ENCODE measurements at places on chromosomes 7 and 10.
A peak's percentile ranks its signal among the peaks of the same experiment; 100 is the strongest.

DNA sequence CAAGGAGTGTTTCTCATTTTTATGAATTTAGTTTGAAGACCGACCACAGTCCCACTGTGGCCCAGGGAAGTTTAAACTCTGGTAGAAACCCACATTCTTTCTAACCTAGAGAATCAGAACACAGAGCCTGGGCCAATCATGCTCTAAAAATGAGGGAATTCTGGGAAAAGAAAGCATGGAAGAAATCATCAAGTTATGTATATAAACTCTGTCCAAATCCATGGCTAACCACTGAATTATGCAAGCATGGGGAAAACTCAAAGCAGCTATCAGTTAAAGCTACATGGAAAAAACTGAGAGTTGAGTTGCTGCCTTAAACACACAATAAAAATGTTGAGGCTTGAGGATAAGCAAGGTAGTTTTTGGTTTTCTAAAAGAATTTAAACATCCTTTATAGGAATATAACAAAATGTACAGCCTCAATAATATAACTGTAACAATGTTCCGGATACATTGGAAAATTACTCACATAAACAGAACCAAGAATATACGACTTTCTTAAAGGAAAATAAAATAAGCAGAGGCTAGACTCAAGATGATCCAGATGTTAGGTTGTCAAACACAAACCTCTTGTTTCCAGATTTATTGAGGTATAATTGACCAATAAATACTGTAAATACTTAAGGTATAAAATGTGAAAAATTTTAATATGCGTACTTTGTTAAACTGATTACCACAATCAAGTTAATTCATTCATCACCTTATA is 311.2 kb upstream of the GNAI1 start:
- no peak for DNase-seq

GRCh38 chr7:150368884-150369747 is 494 bp downstream of the REPIN1 start:
- peak; percentile 71 for DNase-seq

DNA sequence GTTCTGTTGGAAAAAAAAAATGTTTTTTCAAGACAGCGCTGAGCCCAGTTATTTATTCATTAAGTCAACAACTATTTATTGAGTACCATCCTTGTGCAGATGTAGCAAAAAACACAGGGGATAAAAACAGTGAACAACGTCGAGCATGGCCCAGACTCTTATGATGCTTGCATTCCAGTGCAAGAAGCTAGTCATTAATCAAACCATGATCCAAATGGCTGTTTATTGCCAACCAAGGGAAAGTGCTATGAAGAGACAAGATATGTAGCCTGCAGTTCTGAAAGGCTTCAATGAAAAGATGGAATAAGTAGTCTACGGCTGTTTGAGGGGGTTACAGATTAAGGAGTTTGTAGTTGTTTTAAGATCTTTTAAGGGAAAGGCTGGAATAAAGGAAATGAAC is 262.3 kb downstream of the NEBL start:
- DNase-seq: no peak

DNA sequence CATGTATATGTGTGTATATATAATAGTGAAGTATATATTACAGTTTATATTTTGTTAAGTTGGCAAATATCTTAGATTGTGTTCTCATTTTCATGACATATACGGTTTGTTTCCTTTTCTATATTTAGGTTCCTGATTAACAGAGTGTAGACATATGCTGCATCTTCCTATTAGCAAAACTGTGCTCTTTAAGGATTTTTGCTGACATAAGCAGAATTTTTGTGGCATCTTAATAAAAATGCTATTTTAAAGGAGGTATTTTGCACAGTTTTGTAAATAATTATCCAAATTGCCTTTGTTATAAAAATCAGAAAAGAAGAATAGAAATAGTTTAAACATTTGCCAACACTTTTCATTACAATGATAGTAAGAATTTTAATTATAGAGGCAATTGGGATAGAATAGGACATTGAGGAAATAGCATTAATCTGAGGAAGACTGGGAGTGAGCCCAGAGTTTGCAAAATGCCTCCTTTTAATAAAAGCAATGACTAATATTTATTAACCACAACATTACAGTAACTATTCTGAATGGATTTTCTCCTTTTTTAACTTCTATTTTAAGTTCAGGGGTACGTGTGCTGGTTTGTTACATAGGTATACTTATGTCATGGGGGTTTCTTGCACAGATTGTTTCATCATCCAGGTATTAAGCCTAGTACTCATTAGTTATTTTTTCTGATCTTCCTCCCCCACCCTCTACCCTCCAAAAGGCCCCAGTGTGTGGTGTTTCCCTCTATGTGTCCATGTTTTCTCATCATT is 38.2 kb downstream of the KCND2 start:
- no peak for DNase-seq

- DNase-seq: no peak
Measured at GRCh38 chr10:4176500-4177281, 391.7 kb upstream of the KLF6 start.

GRCh38 chr7:139426258-139427028 is 57.0 kb downstream of the KLRG2 start:
- DNase-seq: no peak

DNA sequence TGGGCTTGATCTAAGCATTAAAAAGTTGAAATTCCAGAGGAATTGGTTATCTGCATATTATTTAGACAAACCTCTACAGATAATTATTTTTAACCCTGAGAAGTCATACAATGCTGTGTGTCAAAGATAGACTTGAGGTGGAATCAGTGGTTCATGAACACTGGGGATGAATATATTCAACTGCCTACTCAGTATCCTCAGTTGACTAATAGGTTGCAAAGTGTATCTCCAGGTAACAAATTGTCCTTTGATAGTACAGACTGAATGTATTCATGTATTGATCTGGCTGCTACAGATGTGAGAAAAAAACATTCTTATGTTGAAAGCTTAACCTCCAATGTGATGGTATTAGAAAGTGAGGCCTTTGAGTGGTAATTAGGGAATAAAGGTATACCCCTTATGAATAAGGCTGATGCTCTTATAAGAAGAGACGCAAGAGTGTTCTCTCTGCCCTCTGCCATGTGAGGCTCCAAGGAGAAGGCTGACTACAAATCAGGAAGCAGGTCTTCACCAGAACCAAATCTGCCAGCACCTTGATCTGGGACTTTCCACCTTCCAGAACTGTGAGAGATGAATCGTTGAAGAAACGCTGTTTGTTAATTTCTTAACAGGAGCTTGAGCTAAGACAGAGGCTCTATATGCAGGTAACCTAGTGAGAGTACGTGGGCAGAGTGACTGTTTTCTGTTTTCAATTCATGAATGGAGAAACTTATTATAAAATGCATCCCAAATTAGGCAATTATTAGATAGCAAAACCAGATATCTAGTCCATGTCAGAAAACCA is 7.5 kb downstream of the MRPL32 start:
- DNase-seq: no peak

GRCh38 chr10:67140641-67141040 is 214.8 kb downstream of the LRRTM3 start:
- no peak for DNase-seq

DNA sequence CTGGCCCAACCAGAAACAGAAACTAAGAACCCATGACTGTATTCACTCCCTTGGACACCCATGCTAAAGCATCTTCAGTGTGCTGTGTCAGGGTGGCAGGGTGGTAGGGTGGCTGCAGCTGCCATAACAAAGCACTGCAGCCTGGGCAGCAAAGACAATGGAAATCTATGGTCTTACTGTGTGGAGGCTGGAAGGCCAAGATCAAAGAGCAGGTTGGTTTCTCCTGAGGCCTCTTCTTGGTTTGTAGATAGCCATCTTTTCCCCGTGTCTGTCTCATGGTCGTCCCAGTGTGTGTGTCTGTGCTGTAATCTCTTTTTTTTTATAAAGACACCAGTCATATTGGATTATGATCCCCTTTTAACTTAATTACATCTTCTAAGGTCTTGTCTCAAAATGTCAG is 15.2 kb upstream of the ZNF25 start:
- DNase-seq: no peak

DNA sequence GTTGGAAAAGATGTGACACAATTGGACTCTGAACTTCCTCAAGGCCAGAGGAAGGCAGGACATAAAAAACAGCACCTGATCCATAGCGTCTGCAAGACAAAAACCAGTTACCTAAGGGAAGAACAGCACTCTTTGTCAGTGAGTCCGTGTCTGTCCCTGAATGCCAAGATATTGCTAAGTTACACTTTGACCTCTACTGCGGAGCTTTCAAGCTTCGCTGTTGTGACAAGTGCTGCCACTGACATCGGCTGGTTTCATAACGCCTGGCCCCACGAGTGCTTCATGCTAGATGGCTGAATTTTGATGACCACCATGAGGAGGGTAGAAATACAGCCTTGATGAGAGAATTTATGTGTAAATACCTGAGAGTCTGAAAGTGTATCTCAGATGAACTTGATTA is 49.7 kb upstream of the JAZF1 start:
- no peak for DNase-seq

DNA sequence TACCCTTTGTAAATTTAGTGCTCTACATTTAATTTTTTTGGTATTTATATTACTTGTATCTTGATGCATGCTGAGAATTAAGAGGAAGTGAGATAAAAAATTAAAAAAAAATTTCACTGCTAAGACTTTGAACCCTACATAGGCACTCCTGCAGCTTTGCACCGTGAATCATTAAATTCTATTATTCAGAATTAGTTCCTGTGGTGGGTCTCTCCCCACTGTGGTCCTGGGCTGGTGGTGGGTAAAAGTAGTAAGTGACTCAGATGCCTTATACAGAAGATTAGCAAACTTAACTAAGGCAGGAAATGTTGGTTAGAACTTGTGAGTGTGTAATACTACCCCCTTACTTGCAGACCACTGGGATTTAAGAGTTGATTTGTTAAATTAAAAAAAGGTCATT is 72.6 kb downstream of the AP3M1 start:
- DNase-seq: peak; percentile 62

- peak; percentile 17 for DNase-seq
Measured at GRCh38 chr10:60942788-60943315, 1.1 kb downstream of the RHOBTB1 start.

- peak; percentile 16 for DNase-seq
Measured at GRCh38 chr10:29689001-29689400, 54.2 kb upstream of the SVIL start.

Data from activated naive CD4-positive, alpha-beta T cell treated with Interleukin-2 at 50 U/mL for 16 hours (primary cell).